ENCODE measurements at places on chromosomes 11 and 22.

DNA sequence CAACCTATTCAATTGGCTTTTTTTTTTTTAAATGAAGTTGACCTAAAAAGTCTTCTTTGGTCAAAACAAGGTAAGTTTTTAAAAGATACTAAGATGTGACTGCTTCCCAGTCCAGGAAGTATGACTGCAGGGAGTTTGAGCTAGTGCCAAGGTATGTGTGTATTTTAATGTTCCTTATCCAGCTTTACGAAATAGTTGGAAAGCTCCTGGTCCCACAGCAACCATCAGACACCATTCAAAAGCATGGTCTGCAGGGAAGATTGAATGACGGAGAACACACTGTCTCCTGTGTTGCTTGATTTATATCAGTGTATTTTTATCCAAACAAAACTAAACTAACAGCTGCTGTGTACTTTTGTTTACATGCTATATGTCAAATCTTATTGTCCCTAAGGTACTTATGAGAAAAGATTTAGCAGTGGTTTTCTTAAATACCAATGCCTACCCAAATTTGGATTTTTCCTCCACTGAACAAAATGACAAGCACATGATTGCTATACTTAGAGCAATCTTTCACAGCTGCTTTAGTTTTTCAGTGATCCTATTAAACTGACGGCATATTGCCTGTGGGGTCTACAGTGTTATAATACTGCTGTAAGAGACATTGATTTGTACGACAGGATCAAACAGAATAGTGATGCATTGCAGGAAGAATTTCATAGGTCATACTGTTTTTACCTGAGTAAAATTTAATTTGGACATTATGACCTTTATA, 122.9 kb downstream of the DCDC1 start:
- H3K36me3 ChIP-seq: no peaks in the 10 kb centered on the region
- H3K27ac ChIP-seq: no peak overlapping the region
- no peaks in the 10 kb centered on the region for H3K4me1 ChIP-seq
- no peak overlapping the region for H3K4me3 ChIP-seq
- DNase-seq: no peak

DNA sequence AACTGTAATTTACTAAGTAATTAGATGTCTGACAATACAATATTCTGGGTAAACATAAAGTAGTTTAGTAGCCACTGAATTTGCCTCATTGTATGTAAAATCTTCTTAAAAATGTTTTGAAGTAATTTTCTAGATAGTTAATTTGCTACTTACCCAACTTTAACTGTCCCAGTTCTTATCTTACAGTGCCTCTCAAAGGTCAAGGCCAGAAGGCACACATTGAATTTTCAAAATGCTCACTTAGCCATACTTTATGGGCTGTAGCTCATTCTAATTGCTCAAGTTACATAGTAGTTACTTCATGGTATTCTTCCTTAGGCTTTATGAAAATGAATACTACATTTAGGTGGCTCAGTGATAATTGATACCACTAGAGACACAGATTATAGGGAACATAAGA, 666.6 kb downstream of the CNTN5 start:
- no peak overlapping the region for H3K4me3 ChIP-seq
- H3K36me3 ChIP-seq: peaks cover 9% of the 10 kb centered on the region
- H3K4me1 ChIP-seq: no peaks in the 10 kb centered on the region
- peaks cover 13% of the 10 kb centered on the region for H3K27me3 ChIP-seq

- H3K4me1 ChIP-seq: no peaks in the 10 kb centered on the region
- DNase-seq: no peak
Observed at GRCh38 chr11:113151521-113151920, 162.9 kb upstream of the TTC12 start.

GRCh38 chr11:117921893-117922292, 7.3 kb downstream of the TMPRSS13 start:
- no peaks in the 10 kb centered on the region for H3K4me1 ChIP-seq
- H3K27ac ChIP-seq: no peak overlapping the region
- no peak overlapping the region for H3K4me3 ChIP-seq
- peaks cover 14% of the 10 kb centered on the region for H3K27me3 ChIP-seq
- H3K36me3 ChIP-seq: no peaks in the 10 kb centered on the region
- DNase-seq: no peak

DNA sequence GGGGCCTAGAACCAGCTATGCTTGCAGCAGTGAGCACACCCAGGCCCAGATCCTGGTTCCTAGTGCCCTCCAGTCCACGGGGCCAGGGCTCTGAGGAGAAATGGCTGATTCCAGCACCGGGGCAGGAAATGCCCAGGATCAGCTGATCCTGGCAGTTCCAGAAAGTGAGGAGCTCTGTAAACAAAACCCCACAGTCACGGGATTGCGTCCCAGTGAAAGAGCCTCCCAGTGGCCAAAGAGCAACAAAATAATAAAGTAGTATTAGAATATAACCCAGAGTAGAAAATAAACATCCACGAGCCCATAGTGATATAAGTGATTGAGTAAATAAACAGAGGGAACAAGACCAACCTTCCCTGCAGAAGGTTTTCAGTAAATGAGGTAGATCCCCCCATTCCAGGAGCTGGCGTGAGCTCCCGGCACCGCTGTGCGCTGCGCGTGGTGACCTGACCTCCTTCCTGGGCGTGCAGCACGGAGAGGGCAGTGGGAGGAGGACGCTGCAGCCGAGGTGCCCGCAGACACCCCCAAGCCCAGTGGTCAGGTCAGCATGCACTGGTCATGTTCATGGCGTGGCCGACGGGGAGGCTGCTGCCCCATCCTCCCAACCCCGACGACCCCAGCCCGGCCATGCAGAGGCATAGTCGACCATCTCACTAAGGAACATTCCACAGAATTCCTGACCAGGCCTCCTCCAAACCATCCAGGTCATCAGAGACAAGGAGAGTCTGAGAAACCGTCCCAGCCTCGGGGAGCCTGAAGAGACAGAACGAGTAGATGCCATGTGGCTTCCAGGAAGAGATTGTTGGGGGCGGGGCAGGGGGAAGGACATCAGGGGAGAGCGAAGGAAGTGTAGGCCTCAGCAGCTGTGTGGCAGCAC, 19.8 kb downstream of the PTDSS2 start:
- peaks cover 19% of the 10 kb centered on the region for H3K4me1 ChIP-seq
- H3K4me3 ChIP-seq: peak overlapping the region; percentile 28
- DNase-seq: no peak

DNA sequence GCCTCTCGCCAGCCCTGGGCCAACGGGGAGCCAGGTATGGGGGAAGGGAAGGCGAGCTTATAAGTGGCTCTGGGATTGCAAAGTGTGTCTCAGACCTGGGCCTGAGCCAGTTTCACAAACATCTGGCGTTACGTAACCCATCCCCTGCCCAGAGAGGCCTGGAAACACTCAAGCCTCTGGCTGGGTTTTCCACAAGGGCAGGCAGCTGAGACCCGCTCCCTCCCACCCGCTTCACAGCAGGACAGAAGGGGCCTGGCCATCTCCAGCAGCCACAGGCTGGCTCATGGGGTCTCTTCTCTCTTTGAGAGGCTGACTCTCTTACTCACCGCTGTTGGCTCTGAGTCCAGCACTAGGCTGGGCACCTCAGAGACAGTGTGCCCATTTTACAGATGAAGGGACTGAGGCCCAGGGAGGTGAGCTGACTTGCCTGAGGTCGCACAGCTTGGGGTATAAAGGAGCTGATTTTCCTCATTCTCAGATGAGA, 44.5 kb downstream of the TRIOBP start:
- H3K27ac ChIP-seq: no peak overlapping the region
- no peaks in the 10 kb centered on the region for H3K36me3 ChIP-seq
- no peaks in the 10 kb centered on the region for H3K27me3 ChIP-seq
- no peak overlapping the region for H3K4me3 ChIP-seq
